ENCODE measurements at places on chromosomes 2 and 18.

- no peak for DNase-seq
These were observed 307.5 kb upstream of the HS6ST1 start for GRCh38 chr2:128625963-128626759.

DNA sequence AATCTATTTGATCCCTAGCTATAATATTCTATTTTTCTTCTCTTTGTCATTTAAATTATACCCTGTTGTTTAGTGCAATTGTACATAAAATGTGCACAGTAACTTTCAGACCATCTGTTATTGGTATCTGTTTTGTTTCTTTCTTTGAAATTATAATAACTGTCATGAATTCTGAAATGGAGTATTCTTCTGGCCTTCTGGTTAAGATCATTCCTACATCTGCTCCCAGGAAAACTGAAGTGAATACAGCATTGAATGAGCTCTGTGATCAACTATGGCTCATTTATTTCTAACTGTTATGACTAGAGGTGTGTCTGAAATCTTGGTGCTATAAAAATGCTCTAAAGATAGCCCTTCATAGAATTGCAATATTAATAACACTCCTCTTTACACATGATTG is 788.4 kb upstream of the TMEFF2 start:
- DNase-seq: no peak

DNA sequence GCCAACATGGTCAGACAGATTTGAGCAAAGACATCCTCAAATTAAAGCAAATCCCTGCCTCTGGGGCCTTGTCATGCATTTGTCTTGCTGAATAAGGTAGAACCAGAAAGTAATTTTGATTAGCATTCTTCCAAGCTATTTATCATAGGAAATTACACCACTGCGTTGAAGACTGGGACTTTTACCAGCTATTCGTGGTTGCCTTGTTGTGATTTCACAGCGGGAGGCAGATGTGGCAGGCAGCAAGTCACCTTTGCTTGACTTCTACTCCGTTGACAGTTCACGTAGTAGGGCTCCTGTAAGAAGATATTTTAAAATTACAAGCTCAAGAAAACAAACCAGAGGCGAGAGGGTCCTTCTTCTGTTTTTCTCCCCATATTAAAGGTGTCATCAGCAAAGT is 80.6 kb downstream of the EN1 start:
- DNase-seq: no peak

- no peak for DNase-seq
These were observed 819 bp upstream of the NCOA1 start for GRCh38 chr2:24490181-24490689.

- DNase-seq: no peak
These were observed 32.3 kb downstream of the SCTR start for GRCh38 chr2:119491776-119492525.

DNA sequence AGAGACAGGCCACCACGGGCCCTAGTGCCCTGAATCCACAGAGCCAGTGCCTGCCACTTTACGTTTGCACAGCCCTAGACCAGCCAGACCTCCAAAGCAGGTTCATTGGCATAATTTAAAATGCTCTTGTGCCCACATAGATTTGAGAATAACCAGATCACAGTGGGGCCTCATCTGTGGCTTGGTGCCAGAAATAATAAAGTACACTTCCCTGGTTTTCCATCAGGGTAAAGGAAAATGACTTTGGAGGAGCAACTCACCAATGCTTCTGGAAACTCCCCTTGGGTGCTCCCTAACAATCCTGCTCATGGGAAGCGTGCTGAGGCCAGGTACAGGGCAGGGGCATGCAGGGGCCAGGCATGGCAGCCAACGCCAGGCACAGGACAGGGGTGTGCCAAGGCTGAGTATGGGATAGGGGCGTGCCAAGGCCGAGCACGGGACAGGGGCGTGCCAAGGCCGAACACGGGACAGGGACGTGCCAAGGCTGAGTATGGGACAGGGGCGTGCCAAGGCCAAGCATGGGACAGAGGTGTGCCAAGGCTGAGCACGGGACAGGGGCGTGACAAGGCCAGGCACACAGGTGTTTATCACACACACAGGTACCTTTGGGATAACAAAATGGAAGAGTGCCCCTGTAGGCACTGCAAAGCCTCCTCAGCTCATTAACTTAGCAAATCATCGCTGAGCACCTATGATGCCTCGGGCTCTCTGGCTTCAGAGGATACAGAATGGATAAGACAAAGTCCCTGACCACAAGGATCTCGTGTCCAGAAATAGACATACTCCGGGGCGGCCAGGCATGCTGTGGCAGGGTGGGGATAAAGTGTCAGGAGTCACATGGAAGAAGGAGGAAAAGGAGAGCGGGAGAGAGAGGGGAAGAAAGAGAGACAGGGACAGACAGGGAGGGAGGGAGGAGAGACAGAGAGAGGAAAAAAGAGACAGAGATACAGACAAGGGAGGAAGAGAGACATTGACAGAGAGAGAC is 334.7 kb downstream of the EIPR1 start:
- DNase-seq: no peak

GRCh38 chr2:233791883-233792329 is 13.8 kb downstream of the MROH2A start:
- no peak for DNase-seq

DNA sequence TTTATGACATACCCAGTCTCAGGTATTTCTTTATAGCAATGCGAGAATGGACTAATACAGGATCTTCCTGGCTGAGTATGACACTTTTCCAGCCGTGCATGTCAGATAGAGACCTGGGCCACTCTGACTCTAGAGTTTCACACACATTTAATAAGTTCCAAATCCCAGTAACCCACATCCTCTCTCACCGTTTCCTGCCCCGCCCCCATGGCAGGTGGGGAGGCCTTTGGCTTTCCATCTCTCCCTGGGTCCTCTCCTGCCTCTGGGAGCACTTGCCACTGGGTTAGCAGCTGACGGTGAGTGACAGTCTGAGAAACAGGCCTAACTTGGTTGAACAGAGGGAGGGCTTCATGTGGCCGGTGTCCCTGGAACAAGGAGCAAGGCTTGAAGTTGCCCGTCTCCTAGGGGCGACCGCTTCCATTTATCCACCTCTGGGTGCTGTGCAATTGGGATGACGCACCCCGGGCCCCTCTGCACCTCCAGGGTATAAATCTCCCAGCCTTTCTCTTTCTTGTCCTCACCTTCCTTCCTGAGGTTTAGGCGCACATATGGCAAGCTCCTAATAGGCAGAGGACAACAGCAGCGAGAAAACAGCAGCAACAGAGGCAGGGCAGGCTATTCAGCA is 152.7 kb upstream of the HDAC4 start:
- DNase-seq: no peak

GRCh38 chr2:233847248-233847898 is 7.0 kb downstream of the HJURP start:
- no peak for DNase-seq

DNA sequence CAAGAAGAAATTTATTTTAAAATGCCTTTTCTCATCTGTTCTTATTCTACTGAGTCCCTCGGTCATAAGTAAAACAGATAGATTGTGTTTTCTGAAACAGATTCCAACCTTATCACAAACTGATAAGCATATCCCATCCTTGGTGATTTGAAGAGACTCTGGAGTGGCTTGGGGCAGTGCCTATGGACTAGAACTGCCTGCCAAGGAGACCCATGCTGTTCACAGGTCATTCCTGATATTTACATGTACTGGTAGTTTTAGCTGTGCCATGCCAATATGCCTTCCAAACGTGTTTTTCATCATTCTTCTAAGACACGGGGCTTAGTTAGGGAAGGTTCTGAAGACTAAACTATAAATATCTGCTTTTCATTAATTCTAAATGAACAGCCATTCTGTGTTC is 11.4 kb upstream of the COL6A3 start:
- no peak for DNase-seq

Data from NCI-H1092 (cell line).